Adrenal gland (tissue), 19 donors: ENCODE measurements at places on chromosomes 11 and 22. TPM values are rescaled to one million over a fixed set of nuclear protein-coding genes. Genes with fewer than 3 reads are reported as not detected.

Gene TRIM66
- total RNA-seq, result 8.8 TPM

Gene BCR
- total RNA-seq, result 54.2 TPM

Gene CNTN5
- not detected for total RNA-seq

Gene EWSR1
- 271 TPM for total RNA-seq

Gene THY1
- total RNA-seq, result 16.8 TPM

Gene RHOD
- 2.2 TPM for total RNA-seq

Gene APOL4
- not detected for total RNA-seq

Gene MS4A10
- not detected for total RNA-seq

Gene LRRC32
- 123 TPM for total RNA-seq

Gene C11orf42
- not detected for total RNA-seq

Gene CREBZF
- total RNA-seq, result 54.3 TPM

Gene DNHD1
- 7.3 TPM for total RNA-seq

Gene RFPL2
- total RNA-seq, result not detected

Gene GRIK4
- total RNA-seq, result 4.8 TPM

Gene TSKU
- 17.5 TPM for total RNA-seq

Gene C11orf21
- total RNA-seq, result 0.14 TPM

Gene CCDC88B
- 21.6 TPM for total RNA-seq

Gene CARNS1
- total RNA-seq, result not detected

Gene SOX6
- 8.2 TPM for total RNA-seq

Gene RIC3
- total RNA-seq, result 39.6 TPM

Gene GLB1L2
- 8.1 TPM for total RNA-seq

Gene TRPM5
- 2.4 TPM for total RNA-seq

Gene TPCN2
- total RNA-seq, result 10.0 TPM

Gene SYT9
- total RNA-seq, result 3.6 TPM

Gene TRPC6
- total RNA-seq, result 2.8 TPM

Gene CBLIF
- total RNA-seq, result not detected

Gene IZUMO1R
- total RNA-seq, result 0.50 TPM

Gene APBB1
- total RNA-seq, result 43.4 TPM

Gene ST14
- total RNA-seq, result 11.4 TPM

Gene CNTF
- 2.3 TPM for total RNA-seq

Gene PLAAT2
- not detected for total RNA-seq
